T follicular helper cell (primary cell): ENCODE measurements at places on chromosomes 6 and 20.

- no peak for DNase-seq
Measured at GRCh38 chr20:6559791-6560190, 207.7 kb upstream of the BMP2 start.

DNA sequence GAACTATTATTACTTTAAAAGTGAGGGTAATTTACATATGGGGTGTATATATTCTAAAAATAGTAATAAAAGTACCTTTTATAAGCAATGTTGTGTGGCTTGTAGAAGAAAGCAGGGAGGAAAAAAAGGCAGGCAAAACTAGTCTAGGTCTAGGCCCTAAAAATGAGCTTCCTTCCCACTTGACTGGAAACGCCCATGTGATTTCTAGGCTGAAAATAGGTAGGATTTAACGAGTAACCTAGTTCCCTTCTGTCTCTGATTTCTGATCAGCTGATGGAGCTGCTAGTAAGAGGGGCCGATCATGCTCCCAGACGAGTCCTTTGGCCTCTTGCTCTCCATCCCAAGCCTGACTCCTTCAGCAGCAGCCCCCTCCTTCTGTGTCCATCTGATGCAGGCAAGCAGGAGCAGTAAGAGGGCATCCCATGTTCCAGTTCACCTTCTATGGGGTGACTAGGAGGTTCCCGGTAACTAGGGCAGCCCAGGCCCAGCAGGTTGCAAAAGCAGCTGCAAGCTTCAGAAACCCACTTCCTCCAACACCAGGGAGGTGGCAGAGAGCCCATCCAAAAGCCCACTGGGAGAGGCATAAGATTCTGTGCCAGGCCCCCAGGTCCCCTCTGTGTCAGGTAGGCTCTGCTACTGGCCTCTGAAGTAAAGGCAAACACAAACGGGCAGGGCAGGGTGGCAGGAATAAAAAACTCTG, 24.4 kb downstream of the TBC1D20 start:
- DNase-seq: no peak

DNA sequence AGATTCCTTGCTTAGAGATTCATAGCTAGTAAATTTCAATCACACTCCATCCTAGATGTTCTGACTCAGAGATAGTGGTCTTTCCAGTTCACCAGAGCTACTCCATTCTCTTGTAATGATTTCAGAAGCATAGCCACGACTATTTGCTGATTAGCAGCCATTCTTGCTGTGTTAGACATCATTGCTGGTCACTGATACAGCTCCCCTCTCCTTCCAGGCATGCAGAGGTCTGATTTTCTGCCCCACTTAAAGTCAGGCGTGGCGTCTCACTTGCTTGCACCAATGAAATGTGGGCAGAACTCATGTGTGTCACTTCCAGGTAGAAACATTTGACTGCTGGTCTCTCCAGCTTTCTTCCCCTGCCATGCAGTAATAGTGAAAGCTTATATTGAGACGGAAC, 168.9 kb upstream of the JARID2 start:
- no peak for DNase-seq

GRCh38 chr20:51457533-51457932, 85.0 kb downstream of the NFATC2 start:
- no peak for DNase-seq

DNA sequence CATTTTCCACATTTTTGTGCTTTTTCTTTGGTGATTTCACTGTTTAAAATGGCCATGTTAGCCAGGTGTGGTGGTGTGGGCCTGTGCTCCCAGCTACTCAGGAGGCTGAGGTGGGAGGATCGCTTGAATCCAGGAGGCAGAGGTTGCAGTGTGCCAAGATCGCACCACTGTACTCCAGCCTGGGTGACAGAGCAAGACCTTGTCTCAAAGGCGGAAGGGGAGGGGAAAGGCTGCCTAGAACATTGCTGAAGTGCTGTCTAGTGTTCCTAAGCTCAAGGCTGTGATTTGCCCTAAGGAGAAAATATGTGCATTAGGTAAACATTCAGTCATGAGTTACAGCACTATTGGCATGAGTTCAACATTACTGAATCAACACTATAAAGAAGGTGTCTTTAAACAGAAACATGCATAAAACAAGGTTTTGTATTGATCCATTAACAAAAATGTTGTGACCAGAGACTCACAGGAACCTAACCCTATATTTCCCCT, 14.0 kb downstream of the ZC2HC1B start:
- DNase-seq: no peak

DNA sequence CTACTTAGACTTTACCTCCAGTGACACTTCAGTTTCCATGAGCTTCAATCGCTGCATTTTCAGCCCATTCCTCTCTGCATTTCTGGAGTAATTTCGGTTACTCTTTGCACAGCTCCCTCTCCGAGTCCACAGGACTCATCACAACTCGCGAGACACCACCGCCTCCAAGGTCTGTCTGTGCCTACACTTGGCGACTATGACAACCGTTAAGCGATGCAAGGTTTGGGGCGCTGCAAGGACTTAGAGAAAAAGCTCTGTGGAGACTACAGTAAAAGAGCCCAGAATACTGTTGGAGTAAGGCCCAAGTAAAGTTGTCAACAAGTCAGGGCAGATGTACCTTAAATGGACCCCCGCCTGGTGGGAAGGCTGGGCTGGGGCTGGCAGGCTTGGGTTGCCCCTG, 95.7 kb upstream of the RPS6KA2 start:
- DNase-seq: no peak

GRCh38 chr6:150600301-150601017, 774 bp downstream of the PLEKHG1 start:
- peak; percentile 19 for DNase-seq

GRCh38 chr6:32175711-32176475, at the start of gene AGPAT1:
AGPAT1 (minus strand) TSS chr6:32176084; CDS start chr6:32171496, 4,588 bp downstream.
- DNase-seq: peak; percentile 95
